Activated CD4-positive, alpha-beta T cell treated with anti-CD3 and anti-CD28 coated beads, Interleukin-2, amount 50 U/mL, for 16 hours (primary cell): ENCODE measurements at places on chromosomes 3 and 15.
A peak's percentile ranks its signal among the peaks of the same experiment; 100 is the strongest.

- no peak for DNase-seq
Measured at GRCh38 chr3:124888482-124889441, 1.6 kb upstream of the ITGB5 start.

DNA sequence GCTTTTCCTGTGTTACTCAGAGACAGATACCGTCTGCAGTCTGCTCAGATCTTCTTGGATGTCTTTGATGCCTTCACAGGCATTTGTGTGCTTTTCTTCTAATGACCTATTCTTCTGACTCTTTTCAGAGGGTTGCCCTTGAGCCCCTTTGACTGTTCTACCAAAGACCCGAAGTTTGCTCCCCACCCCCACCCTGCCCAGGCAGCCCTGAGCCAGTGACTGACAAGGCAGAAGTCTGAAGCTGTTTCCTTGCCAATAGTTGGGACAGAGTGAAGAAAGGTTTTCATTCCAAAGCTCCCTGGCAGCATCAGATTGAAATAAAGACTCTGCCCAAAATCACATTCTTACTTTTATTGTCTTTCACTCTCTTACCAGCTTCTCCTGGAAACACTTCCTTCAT lies 9.0 kb upstream of the ATP13A5 start:
- DNase-seq: no peak

DNA sequence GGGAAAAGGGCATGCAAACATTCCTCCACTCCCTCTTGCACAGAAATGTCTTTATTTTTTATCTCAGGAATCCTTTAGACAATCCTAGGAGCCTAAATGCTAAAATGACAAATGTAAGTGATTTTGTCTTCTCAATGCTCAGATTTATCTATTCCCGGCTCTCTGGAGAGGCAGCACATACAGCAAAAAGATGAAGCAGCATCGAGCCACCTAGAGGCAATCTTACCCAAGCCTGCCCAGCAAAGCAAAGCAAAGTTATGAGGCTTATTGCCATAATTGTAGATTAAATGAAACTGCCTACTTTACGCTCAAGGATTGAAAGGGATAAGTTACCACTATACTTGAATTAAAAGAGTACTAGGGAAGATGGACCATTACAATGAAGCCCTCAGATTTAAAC lies 750.4 kb upstream of the NR2F2 start:
- DNase-seq: no peak

DNA sequence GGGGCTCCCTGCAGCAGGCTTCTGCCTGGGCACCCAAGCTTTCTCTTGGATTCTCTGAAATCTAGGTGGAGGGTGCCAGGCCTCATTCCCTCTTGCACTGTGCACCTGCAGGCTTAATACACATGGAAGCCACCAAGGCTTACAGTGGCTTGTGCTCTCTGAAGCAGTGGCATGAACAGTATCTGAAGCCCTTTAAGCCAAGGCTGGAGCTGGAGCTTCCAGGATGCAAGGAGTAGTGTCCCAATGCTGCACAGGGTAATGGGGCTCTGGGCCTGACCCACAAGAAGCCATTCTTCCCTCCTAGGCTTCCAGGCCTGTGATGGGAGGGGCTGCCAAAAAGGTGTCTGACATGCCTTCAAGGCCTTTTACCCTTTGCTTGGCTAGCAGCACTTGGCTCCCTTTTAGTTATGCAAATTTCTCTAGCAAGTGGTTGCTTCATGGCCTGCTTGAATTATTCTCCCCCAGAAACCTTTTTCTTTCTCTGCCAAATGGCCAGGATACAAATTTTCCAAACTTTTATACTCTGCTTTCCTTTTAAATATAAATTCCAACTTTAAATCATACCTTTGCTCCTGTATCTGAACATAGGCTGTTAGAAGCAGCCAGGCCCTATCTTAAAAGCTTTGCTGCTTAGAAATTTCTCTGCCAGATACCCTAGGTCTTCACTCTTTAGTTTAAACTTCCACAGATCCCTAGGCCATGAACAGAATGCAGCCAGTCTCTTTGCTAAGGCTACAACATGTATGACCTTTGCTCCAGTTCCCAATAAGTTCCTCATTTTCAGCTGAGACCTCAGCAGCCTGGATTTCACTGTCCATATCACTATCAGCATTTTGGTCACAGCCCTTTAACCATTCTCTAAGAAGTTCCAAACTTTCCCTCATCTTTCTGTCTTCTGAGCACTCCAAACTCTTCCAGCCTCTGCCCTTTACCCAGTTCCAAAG lies 201.1 kb upstream of the LRRFIP2 start:
- DNase-seq: no peak

GRCh38 chr15:62509395-62509958 lies 344.4 kb upstream of the C2CD4B start:
- DNase-seq: no peak

DNA sequence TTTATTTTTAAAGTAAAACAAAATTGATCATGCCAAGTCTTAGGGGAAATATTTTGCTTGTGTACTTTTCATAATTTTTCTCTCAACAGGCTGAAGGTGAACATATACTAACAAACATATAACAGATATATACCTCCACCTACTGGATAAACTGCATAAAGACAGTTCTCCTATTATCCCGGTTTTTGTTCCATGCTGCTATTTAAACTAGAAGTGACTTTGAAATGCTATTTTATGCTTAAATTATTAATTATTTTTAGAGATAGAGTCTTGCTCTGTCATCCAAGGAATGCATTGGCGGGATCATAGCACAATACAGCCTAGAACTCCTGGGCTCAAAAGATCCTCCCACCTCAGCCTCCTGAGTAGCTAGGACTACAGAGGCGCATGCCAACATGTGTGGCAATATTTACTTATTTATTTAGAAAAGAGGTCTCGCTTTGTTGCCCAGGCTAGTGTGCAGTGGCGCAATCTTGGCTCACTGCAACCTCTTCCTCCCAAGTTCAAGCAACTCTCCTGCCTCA lies 49.8 kb downstream of the ST3GAL6 start:
- peak; percentile 25 for DNase-seq

GRCh38 chr3:70085613-70086012 lies 86.1 kb downstream of the SAMMSON start:
- DNase-seq: no peak

DNA sequence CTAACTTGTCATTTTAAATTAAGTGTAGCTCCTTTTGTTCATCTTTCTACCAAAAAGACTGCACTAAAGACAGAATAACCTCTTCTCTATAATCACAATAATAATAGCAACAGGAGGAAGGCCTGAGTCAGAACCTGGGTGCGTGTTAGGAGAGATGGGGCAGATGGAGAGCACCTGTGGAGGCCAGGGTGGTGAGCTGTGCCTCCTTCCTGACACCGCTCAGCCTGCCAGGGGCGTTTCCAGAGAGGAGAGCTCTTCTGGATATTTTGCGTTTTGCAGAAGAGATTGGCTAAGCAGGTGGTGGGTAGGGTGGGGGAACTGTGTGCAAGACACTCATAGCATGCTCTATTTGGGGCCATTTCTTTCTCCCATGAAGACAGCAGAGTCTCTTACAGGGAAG lies 83.5 kb downstream of the MEGF11 start:
- no peak for DNase-seq

DNA sequence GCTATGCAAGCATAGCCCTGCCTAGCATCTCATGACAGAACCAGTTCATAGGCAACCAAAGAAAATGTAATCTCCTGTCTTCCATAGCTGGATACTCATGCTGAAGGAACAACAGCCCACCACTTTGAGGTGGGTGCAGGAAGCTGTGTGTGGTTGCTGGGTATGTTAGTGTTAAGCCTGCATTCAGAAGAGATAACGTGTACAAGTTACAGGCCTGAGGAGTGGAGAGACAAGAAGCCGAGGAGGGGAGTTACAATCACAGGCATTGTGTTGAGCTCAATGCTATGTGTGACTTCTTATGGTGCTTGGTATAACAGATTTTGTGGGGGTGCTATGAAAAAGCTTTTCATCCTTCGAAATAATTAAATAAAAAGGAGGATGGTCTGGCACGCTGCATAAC lies 42.8 kb upstream of the SECISBP2L start:
- DNase-seq: no peak

DNA sequence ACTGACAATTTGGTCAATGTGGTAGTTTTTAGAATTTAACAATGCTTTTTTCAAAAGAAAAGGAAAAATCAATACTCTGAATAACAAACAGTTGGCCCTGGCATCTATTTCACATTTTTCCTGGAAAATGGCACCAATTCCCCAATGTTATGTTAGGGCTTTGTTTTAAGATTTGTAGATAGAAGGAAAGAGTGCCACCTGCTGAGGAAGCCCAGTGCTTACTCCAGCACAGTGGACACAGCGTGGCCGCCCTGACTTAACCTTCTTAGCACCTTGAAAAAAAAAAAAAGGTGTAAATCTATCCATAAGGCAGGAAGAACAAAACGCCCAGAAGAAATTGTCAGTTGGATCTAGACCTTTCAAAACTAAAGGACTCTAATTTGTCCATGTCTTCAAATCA lies 110.7 kb upstream of the CNTN4 start:
- no peak for DNase-seq

DNA sequence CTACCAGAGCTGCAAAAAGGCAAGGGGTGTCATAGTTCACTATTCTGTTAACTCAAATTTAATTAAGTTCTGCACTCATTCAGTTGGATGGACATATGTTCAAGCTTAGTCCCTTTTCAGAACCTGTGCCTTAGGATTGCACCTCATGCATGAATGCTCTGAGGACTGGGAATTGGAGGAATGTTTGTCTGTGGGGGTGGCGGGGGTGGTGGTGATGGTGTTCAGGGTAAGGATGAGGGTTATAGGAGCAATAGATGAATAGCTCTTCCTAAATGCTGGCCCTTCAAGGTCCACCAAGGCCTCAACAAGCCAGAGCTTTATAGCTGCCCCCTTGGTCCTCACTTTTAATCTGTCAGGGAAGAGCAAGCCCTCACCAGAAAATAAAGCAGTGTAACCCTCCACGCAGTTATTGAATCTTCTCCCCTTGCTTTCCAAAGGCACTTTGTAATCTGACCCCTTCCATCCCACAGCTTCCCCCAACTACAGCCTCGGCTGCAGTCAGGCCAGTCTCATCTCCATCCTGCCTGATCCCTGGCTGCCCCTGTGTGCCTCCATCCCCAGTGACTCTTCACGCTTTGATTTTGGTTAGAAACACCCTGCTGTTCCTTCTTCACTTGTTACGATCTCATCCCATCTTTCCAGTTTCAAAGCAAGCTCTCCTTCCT lies 221.6 kb upstream of the LMCD1 start:
- no peak for DNase-seq

DNA sequence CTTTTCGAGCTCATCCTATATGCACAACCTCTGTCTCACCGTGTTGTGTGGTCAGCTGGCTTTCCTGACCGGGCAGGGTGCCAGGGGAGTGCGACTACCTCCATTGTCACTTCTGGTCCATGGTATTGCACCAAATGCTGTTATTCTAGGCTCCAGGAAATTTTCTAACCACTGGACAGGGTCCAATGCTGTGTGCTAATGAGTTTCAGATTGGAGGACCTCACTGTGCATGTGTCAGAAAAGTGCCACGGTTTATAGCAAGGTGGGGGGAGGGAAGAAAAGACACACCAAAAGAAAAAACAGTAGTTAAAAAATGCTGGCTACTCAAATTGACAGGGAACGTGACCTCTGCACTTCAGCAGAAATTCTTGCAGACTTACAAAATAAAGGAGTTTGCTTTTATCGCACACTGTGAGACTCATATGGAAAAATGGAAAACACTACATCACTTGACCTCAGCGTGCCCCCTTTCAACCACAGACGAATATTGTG lies 480.1 kb downstream of the FOXP1 start:
- DNase-seq: no peak

- no peak for DNase-seq
Measured at GRCh38 chr3:99365979-99366378, 272.4 kb upstream of the COL8A1 start.

DNA sequence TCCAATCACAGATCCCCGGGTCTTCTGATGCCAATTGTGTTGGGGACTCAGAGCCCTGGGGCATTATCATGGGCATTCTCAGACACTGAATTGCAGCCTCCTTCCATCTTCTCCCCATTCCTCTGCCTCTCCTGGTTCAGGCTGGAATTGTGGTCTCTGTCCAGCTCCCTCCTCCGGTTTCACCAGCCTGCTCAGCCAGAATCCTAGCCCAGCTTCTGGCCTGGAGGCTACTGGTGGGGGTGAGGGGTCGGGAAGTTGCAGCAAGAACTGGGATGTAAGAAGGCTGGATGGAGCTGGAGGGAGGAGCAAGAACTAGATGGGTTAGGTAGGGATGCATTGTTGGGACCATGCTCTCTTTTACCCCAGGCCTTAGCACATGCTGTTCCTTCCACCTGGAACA lies 53.5 kb downstream of the TLE3 start:
- no peak for DNase-seq

DNA sequence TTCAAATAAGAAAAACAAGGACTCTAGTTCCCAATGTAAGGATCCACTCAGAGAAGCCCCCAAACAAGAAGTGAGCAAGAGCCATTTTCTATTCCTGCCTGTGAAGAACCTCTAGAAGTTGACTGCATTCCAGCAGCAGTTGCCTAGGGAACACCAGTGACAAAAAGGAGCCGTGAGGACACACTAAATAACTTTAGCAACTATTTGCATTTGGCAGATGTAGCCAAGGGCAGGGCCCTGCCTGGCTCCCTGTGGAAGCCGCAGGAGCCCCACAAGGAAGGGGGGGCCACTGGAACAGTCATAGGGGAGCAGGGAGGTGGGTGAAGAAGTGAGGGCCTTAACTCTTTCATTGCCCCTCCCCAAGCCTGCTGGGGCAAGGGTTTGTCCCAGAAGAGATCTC lies 470.2 kb upstream of the PROK2 start:
- no peak for DNase-seq

DNA sequence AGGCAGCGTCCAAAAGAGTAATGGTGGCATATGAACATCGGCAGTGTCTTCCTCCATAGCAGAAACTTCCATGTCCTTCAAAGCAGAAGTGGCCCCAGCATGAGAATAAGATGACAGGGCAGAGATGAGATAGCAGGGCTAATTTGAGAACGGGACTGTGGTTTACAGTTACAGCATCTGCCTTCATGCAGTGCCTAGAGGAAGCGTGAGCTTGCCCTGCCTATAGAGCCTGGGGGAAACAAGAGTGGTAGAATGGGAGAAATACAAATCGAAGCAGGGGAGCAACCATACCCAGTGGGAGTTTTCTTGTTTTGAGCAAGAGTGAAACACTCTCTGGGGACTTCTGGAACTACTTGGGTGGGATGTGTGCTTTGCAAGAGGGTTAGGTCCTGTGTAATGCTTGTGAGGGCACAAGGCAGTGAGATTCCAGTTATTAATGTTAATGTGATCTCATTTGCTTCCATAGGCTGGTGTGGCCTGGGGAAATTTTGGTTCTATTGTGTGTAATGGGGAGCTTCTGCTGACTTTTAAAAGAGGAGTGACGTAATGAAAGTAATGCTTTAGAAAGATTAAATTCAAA lies 616.9 kb downstream of the ZIC1 start:
- DNase-seq: no peak

GRCh38 chr3:38655708-38656300 lies 6.3 kb upstream of the SCN5A start:
- peak; percentile 49 for DNase-seq

- DNase-seq: no peak
Measured at GRCh38 chr15:28991236-28992171, 105.7 kb downstream of the APBA2 start.

GRCh38 chr3:192993411-192993810 lies 75.8 kb upstream of the MB21D2 start:
- peak; percentile 65 for DNase-seq

- no peak for DNase-seq
Measured at GRCh38 chr3:134802428-134803050, 7.5 kb downstream of the EPHB1 start.
